ENCODE measurements at places on chromosomes 6 and 20.

GRCh38 chr6:53581856-53582255, 37.0 kb upstream of the GCLC start:
- no peak for DNase-seq

DNA sequence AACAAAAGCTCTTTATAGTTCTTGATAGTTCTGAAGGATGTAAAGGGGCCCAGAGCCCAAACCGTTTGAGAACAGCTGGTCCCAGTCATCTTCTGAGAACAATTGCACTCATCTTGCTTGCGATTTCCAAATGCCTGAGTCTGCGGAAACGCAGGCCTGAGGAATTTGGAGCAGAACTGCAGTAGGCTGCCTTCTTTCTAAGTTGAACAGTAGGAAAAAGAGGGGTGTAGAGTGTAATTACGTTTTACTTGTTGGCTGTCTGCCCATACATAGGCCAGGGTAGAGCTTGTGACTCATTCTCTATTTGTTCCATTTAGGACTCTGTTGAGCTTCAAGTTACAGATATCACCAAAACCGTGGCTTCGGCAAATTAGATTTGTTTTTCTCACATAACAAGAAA, 42.0 kb upstream of the KIF16B start:
- DNase-seq: no peak

- no peak for DNase-seq
Observed at GRCh38 chr6:63799313-63799712, 163.7 kb downstream of the PHF3 start.

DNA sequence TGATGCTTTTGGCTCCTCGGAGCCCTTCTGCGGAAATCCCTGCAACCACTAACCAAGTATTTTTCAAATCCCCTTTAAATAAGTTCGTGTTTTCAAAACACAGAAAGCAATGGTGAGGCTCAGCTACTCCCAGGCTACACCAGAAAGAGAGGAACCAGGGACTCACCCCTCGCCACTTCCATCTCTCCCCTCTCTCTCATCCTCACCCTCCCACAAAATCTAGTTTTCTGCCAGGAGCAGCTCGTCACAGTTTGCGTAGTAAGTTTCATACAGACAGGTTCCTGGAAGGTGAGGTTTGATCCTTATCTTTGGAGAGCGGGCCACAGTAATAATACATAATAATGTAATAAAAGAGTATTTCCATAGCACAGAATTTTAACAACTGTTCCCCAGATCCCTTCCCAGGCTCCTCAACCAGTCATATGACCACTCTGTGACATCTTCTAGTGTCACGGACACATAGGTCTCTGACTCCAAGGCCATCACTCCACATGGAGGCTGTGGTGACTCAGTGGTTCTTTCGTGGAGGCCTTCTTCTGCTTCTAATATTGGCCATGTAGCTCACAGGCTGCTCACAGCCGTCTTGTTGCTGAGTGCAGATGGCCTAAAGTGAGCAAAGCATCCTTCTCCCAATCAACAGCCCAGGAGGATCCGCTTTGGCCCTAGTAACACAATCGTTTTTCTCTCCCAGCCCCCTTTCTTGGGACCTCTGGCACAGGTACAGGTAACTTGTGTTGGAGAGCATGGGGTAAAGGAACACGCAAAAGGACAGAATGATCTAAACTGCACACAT, 295.7 kb downstream of the CDC5L start:
- no peak for DNase-seq

- DNase-seq: no peak
Observed at GRCh38 chr6:154219250-154219649, 137.4 kb downstream of the IPCEF1 start.

GRCh38 chr20:45592574-45593189, 13.6 kb upstream of the WFDC8 start:
- no peak for DNase-seq

GRCh38 chr6:149122850-149123821, 194.4 kb upstream of the TAB2 start:
- no peak for DNase-seq

DNA sequence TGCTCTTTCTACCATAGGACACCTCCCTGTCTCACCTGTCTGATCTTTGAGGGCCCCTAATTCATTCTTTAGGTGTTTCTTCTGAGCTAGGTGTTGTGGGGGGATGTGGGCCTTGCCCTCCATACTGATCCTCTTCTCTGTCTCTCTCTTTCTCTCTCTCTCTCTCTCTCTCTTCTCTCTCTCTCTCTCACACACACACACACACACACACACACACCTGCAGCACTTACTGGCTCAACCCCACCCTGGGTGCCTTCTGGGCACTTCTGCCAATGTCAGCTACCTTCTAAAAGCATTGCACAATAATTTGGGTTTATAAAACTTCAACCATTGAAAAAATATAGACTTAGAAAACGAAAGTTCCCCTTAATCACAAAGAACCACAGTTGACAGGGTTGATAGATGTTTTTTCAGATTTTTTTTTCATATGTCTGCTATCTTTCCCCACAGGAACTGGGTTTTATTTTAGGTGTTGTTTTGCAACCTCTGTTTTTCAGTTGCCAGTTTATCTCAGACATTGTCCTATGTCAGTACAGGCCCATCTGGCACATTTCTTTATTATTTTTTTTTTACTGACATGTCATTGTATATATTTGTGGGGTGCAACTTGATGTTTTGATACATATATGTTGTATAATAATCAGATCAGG, 28.1 kb downstream of the PKIG start:
- no peak for DNase-seq

DNA sequence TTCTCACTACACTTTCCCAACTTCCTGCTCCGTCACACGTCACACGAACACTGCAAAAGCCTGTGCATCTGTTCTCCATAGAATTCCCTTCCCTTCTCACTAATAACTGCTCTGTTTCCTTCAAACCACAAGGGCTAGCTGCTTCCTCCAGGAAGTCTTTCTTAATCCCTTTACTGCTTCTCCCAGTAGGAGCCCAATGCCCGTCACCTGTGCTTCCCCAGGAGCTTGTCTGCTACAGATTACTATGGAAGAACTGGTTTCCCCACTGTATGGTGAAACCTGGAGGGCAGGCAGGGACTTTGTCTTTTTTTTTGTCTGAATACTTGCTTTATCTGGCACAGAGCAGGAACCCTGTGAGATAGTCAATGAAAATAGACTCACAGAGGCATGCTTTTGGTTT, 444.7 kb upstream of the MAP3K7 start:
- no peak for DNase-seq

DNA sequence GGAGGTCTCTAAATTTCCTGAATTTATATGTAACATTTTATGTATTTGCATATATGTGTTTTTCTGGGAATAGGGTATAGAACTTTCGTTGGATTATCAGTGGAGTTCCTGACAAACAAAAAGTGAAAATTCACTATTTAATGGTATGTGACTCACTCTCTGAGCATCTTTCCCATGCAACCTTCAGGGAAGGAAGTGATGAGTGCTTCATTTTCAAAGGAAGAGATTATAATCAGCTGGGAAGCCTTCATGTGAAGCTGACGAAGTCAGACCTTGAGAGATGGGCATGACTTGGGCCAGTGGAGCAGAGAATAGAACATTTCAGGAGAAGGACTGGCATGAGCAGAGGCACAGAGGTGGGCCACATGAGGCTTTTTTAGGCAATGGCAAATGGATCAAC, 72.7 kb downstream of the FAXC start:
- no peak for DNase-seq

DNA sequence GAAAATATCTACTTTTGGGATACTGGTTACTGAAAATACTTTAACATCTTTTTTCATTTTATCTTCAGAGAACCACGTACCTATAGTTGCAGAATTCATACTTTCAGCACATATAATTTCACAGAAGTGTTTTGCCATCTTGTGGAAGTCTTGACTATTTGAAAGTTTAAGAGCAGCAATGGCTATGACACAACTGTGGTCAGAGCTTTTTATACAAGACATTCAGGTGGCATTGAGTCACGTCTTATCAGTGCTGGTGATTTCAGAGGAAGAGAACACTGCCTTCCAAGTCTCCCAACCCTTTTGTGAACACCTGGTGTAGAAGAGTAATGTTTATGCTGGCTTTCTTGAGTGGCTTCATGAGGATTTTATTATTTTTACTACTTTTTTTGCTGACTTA, 171.6 kb downstream of the ARID1B start:
- DNase-seq: no peak

GRCh38 chr6:68633972-68634725, 933 bp upstream of the ADGRB3 start:
- no peak for DNase-seq

- no peak for DNase-seq
Observed at GRCh38 chr20:48763216-48763914, 64.4 kb downstream of the PREX1 start.

- DNase-seq: no peak
Observed at GRCh38 chr6:54860739-54861138, 14.2 kb downstream of the FAM83B start.

- no peak for DNase-seq
Observed at GRCh38 chr6:3803627-3804468, 45.3 kb upstream of the FAM50B start.

DNA sequence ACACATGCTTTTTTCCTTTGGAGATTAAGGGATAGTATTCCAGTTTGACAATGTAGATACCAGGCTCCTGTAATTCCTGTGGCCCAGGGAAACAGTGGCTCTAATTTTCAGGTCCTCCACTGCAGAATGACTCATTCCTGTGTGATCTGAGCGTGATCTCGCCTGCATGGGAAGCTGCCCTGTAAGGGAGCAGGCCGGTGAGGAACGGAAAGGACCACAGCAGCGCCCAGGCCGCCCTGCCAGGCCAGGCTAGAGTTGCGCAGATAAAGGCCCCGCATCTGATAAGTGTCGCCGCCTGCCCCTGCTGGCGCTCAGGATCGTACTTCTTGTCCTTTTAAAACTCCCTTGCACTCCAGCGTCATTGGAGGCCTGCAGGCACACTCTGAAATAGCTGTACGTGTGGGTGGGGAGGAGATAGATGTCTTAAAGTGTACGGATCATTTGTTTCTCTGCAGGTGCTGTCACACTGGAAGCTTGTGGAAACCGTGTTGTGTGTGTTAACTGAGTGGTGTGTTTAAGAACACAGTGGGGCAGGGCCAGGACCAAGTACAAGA, 60.7 kb downstream of the SYNJ2 start:
- DNase-seq: no peak

GRCh38 chr6:127932708-127933107, 31.9 kb upstream of the THEMIS start:
- no peak for DNase-seq

DNA sequence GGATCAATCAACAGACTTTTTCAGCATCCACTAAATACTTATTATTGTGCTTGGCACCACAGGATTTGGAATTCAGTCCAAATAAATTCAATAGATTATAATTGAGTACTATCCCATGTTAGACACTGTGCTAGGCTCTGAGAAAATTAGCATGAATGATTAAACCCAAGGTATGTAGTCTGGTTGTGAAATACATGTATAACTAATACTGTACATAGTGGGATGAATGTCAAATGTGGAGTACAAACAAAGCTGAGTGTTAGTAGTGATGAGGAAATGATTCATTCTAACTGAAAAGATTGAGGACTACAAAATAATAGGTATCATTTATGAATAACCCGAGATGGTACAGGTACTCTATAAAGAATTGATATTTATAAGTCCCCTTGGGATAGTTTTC, 111.9 kb upstream of the FLRT3 start:
- DNase-seq: no peak

Measured in left forelimb (tissue), 1 donor.